Activated CD4-positive, alpha-beta T cell treated with anti-CD3 and anti-CD28 coated beads, Interleukin-2, Interleukin-4, amounts not matched to agents 100 ng/mL and 50 ng/mL, durations not matched to agents 16 hours and 8 hours (primary cell): ENCODE measurements at places on chromosomes 2 and 18.
A peak's percentile ranks its signal among the peaks of the same experiment; 100 is the strongest.

GRCh38 chr2:118470297-118470696 is 377.2 kb downstream of the EN1 start:
- DNase-seq, result no peak

DNA sequence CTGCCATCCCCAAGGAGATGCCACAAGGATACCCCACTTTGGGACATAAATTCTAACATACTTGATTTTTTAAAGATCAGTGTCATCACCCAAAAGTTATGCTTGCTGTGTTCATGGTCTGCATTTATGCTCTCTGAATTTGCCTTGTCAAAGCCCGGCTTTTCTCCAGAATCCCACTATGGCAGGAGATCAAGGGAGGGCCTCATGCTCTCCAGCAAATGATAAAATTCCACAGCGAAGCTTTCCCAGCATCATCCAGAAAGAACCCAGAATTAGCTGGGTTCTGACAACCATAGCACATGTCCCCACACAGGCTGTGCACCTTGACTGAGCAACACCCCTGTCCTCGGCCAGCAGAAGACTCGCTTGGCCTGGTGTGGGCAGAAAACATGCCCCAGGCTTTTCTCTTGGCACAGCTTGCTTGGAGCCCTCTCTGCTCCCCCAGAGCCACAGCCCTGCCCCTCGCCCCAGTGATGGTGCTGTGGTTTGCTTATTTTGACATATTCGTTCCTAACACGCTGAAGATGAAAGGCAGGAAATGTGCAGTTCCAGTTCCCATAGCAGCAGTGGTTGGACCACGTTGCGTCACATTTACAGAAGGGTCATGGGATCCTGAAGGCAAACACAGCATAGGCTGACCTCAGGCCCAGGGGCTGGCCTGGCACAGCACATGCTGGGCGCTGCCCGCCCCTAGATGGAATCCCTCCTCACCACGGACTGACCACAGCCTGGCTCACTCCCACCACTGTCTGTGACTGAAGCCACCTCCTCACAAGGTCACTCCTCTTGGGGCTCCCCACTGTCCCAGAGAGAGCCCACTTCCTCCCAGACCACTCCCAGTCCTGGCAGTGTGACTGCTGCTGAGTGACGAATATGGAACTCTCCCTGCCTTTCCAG is 14.1 kb upstream of the CHRNA1 start:
- peak; percentile 74 for DNase-seq

DNA sequence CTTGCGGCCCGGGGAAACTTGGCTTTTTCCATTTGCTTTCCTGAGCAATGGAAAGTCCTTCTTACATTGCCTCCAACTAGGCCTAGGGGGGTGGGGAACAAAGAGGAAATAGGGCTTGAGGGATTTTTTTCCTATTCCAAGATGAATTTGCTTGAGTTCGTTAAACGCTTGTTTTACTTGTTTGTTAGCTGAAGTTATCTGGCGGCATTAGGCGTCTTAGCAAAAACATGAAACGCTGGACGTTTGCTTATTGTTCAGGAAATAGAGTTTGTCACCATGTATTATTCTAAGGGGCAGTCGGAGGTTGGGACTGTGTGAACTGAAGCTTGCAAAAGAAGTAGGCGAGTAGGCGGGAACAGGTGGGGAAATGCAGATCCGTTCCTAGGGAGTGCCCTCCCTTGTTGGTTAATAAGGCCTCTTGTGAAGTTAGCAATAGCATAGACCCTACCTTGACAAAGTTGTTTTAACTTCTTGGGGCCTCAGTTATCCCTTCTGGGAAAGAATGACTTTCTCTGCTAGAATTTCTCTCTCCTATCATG is 1.9 kb downstream of the CABLES1 start:
- no peak for DNase-seq

GRCh38 chr2:221106241-221106640 is 465.9 kb downstream of the EPHA4 start:
- no peak for DNase-seq

DNA sequence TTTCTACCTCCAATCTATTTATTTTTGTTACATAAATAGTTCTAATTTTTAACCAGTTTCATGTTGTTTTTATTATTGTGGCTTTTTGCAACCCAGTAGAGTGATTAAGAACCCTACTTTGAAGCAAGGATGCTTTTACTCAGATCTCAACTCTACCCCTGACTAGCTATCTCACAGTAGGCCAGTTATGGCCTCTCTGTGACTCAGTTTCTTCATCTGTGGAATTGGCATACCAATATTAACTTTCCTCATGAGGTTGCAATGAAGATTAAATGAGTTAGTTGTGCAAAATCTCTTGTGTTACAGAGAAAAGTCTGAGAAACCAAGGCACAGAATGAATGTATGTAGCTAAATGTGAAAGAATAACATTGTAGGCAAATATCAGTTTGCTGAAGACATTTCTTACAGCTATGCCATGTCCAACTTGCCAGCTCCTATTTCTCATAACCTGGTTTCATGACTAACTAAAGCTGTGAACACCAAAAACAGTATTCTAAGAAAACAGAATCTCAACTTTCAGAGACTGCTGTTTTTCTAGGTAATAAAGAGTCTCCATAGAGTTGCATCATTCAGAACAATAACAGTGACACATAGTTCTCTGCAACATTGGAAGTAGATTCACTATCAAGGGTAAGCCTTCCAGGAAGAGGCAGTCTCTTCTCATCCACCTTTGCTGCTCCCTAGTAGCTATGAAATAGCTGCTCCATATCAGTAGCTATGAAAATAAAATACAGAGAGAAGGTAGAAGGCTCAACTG is 33.2 kb upstream of the CYTIP start:
- DNase-seq, result peak; percentile 87

DNA sequence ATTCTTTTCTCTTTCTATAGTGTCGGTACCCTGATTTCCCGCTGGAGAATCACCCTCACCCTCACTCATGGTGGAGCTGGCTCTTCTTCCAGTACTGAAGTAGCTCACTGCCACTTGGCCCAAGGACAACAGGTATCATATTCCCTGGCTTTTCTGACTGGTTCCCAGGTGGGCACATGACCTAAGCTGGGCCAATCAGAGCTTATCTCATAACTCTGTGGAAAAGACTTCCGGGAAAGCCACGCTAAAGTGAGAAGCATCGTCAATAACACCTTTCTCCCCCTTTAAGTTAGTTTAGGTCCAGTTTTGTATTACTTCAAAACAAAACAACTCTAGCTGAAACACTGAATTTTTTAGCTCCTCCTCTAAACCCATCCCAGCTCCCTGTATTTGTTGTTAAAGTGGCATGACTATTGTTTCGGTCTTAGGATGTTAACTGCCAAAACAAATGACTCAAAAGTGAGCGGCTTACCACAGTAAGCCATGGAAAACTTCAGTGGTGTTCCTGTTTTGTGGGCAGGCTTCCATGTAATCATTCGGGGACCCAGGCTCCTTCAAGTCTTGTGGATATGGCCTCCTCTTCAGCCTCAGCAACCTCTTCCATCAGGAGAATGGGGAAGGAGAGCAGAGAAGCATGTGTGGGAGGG is 137.4 kb upstream of the DLX2 start:
- DNase-seq, result no peak

- DNase-seq, result no peak
These were observed 28.4 kb downstream of the TGIF1 start for GRCh38 chr18:3478262-3478978.

DNA sequence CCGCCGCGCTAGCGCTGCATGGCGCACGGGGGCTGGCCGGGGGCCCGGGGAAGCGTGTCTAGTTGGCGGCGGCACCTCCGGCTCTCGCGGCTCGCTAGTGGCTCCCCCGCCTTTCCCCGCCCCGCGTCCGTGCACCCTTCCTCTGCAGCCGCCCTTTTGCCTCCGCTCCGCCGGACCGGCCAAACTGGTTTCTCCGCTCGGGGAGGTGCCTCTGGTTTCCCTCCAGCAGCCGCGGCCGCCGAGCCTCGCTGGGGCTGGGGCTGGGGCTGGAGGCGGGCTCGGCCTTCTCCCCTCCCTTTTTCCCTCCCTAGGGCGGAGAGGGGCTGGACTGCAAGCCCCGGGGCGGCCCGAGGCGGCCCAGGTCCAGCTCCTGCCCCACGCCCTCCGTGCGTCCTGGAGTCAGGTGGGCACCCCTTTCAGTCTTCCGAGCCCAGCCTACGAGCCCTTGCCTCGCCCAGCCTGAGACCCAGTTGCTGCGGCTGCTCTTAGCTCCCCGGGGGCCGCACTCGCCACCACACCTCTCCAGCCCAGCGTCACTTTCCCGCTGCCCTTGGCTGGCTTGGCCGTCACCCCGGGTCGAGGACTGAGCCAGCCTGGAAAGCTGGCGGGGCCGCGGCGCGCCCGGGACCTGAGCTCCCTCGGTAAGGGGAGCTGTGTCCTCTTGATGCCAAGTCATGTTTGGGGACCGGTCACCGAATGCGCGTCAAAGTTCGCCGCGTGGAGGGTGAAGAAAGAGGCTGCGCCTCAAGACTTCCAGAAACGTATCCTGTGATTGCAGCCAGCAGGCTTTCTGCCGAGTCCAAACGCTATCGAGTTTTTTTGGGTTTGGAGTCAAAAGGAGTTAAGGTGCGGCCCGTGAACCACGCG is at the start of gene ATP8B1:
Gene ATP8B1, minus strand, starts transcription at position 213 of the 867 bp plus-strand sequence. CDS start 71,508 bp downstream, outside the sequence.
- no peak for DNase-seq

GRCh38 chr18:9996094-9996493 is 82.3 kb downstream of the VAPA start:
- DNase-seq, result no peak
